ENCODE measurements at places on chromosomes 3 and 15. TPM values are rescaled to one million over a fixed set of nuclear protein-coding genes. Genes with fewer than 3 reads are reported as not detected.

Gene TXNRD3
- total RNA-seq, result 1.5 TPM

Gene TRIM42
- not detected for total RNA-seq

GRCh38 chr15:34109797-34110663, 8.1 kb downstream of the PGBD4 start:
- DNase-seq, result peak; percentile 48

Gene GPR87
- not detected for total RNA-seq

DNA sequence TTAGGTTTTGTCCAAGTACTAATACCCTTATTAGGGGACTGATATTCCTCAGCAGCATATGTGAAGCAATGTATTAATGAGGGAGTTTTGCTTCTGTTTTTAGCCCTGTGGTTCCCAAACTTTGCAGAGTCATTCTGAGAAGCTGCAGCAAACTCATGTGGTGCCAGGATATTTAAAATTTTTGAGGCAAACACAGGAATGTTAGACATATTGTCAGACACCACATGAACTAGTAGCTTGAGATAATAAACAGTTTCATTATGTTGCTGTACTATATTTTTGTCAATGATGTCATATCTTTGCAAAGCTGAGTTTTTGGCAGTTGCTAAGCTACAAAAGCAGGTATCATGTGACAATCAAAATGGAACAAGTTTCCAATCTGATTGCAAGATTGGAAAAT, 36.6 kb downstream of the ATP6V1A start:
- DNase-seq, result no peak

Gene STXBP5L
- total RNA-seq, result not detected
